ENCODE measurements at places on chromosomes 3 and 15.

GRCh38 chr15:94924971-94925598 lies 693.7 kb downstream of the MCTP2 start:
- DNase-seq, result no peak

GRCh38 chr15:92681141-92681631 lies 25.6 kb upstream of the FAM174B start:
- peak; percentile 56 for DNase-seq

DNA sequence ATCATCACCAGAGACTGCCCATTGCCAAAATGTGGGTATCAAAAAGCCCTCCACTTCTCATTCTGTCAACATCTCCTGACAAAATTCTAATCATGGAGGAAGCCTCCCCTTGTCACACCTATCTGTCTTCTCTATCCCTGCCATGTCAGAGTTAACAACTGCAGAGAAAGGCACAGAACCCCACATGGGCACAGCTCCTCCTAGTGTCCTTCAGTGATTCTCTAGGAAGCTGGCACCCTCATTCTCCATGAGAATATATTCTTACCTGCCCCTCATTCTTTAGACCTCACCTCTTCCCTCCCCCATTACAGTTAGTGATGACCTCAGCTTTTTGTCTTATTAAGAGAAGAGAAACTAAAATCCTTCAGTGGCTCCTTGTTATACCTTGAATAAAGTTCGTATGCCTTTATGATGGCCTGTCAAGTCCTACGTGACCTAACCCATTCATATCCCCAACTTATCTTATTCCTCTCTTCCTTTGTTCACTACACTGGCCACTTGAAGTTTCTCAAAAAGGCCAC lies 44.6 kb downstream of the NME9 start:
- no peak for DNase-seq

- DNase-seq, result no peak
Observed at GRCh38 chr3:128870347-128870746, 9.1 kb upstream of the ACAD9 start.

DNA sequence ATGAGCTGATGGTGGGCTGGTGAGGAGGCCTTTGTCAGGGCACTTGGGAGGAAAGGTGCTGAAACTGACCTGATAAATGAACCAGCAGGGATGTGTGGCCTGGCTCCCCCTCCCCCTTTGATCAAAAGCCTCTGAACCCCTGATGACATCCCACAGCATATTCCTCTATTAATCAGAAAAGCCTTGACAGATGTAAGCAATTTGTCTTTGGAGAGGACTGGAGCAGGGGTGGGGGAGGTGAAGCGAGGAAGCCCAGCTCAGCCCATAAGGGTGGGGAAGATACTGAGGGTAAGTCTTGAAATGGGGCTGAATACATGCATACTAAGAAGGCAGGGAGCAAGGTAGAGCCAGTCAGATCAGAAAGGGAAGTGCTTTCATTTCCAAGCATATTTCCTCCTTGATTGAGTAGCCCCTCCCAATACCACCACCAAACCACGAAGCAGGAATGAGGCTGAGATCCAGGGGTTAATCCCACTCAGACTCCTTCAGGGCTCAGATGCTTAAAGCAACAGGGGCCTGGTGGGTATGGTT lies 34.7 kb upstream of the MRPS22 start:
- no peak for DNase-seq

DNA sequence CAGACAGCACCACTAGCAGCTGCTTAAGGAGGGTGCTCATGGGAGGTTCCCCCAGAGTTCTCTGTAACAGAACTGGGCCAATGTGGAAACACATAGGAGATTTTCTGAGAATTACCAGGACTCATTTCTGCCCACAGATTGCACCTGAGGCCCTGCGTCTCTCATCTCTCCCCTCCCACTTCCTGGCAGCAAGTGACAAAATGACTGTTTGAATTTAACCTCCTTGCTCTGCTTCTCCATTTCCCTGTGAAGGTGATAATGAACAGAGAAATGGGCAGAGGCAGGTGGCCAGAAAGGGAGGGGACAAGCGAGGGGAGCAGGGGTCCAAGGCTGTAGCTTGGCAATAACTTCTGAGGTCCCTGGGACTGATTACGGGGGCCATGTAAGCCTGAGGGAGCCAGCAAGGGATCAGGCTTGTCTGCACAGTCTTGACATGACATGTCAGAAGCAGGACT lies 8.0 kb downstream of the EPHB1 start:
- no peak for DNase-seq

DNA sequence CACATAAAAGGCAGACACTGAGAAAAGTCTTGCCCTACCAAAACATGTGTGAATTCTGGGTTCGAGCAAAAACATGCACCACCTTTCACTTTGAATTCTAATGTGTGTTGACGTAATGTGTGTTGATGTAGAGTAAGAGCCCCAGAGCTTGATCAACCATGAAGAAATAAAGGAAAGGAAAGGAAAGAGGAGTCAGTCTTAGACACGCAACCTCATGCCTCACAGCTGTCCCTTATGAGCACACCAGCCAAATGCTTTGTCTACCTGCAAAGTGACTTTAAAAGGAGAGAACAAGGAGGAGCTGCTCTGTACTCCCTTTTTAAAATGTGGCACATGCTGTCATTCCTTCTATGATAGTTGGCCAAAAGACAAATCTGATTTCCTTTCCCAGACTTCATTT lies 80.8 kb downstream of the RFTN1 start:
- DNase-seq, result no peak

GRCh38 chr15:81296186-81296585 lies 27.8 kb downstream of the STARD5 start:
- DNase-seq, result no peak

- no peak for DNase-seq
Observed at GRCh38 chr15:86488046-86488445, 408.4 kb downstream of the AGBL1 start.

GRCh38 chr15:91870876-91871537 lies 17.5 kb downstream of the SLCO3A1 start:
- DNase-seq, result no peak

DNA sequence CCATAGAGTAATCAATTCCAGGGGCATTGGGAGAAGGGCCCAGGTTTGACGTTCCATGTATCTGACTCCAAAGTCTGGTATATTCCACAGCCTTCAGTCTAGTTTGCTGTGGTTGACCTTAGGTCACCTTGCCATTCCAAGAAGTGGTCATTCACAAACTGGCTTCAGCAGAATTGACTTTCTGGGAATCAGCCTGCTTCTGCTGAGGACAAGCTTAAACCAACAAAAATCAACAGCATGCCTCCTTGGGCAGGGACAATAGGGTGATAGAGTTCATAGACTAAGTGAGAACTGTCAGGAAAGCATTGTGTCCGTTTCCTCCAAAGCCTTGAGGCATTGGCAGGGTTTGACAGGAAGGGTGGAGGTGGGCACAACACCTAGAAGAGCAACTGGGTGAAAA lies 24.1 kb upstream of the NDUFB4 start:
- DNase-seq, result no peak

DNA sequence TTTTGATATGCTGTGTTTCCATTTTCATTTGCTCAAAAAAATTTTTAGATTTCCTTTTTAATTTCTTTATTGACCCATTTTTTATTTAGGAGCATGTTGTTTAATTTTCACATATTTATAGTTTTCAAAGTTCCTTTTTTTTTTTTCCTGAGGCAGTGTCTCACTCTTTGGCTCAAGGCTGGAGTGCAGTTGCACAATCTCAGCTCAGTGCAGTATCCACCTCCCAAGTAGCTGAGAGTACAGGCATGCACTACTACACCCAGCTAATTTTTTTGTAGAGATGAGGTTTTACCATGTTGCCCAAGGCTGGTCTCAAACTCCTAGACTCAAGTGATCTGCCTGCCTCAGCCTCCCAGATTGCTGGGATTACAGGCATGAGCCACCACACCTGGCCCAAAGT lies 36.2 kb downstream of the PFN2 start:
- peak; percentile 9 for DNase-seq

DNA sequence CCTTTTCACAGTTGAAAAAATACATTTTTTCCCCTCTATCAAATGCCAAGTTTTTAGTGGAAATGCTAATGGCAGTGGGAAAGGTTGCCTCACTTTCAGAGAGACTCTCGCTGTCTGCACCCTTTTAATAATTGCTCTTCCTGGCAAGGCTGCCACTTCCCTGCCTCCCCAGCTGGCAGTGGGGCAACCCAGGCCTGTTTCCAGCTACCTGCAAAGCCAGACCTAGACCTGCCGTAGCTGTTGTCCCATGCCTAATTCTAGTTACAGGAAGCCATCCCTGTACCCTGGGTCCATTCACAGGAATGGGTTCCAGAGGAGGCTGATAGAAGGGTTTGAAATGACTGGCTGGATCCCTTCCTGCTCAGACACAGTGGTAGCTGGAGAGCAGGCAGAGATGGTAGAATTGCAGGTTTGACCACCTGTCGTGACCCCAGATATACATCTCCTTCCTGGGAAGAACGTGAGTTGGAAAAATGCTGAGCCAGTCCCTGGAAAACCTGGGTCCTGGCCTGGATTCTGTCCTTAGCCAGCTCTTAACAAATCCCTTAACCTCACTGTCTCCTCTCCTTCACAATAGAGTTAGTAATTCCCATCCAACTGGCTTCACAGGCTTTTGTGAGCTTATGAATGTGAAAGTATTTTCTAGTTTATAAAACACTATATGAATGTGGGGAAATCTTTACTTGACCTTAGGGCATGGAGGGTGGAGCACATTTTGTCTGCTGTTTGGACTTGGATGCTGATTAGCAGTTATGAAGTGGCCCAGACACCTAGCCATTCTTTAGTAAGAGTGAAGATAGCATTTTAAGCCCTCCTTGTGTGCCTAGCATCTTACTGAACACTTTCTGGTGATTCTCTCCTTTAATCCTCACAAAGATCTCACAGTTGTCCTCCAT lies 12.9 kb upstream of the ALPK3 start:
- no peak for DNase-seq

DNA sequence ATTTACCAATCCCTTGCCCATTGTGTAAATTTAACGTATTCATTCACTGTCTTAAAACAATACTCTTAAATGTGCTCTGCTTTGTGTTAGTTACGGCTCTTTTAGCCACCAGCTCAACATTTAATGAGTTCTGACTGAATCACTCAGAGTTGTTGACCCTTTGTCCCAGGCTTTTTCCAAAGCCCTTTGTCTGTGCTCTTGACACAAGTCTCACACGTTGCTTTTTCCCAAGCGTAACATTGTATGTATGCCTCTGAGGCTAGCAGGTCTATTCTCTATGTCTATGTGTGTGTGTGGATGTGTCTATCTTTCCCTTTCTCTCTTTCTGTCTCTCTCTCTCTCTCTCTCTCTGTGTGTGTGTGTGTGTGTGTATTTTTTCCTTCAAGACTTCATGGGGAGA lies 435.4 kb upstream of the GOLIM4 start:
- no peak for DNase-seq

DNA sequence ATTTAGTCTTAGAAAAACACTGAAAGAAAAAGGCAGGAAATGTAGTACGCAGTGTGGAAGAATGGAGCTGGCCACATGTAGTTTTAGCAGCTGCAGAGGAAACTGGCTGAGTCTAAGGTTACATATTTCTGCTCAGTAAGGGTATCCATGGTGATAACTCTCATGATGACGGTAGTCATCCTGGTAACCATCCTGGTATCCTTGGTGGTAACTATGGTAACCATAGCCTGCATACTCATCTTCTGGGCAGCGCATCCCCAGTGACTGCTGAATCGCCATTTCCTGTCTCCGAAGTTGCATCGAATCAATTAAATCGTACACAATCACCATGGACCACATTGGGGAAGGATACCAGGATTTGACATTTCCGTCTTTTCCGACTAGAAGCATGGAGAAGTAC lies 35.7 kb downstream of the CCDC80 start:
- no peak for DNase-seq

DNA sequence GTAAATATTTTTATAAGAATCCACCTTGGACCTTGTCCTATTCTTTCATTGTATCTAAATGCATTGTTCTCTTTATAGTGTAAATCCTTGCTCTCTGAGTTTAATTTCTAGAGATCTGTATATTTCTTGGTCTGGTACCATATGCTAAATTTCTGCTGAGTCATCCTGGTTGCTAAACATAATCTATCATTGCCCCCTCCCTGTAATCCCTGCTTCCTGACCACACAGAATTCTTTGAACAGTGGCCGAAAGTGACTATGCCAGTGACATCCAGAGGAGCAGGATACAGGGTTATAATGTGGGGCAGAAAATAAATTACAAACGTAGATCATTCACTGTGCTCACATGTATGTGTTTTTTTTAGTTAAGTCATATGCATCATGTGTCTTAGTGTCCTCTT lies 143.1 kb downstream of the DIPK2A start:
- DNase-seq, result no peak

GRCh38 chr3:36295296-36295695 lies 85.0 kb upstream of the STAC start:
- DNase-seq, result no peak

GRCh38 chr3:130658678-130659077 lies 88.0 kb downstream of the PIK3R4 start:
- no peak for DNase-seq

DNA sequence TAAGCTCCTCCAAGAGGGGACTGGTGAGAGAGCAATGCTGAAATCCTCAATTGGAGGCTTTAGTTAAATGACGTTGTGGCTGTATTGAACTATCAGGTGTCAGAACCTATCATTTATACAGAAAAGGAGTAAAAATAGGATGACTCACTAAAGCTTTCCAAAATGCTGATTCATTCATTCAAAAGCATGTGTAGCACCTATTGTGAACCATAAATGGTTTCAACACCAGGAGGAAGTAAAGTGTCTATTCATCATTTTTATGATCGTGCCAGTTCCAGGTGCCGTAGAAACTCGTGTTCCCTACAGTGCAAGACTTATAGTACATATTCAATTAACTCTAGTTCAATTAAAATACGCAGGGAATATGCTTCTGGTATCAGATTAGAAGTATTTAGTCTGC lies 66.5 kb upstream of the ARRDC4 start:
- DNase-seq, result no peak

DNA sequence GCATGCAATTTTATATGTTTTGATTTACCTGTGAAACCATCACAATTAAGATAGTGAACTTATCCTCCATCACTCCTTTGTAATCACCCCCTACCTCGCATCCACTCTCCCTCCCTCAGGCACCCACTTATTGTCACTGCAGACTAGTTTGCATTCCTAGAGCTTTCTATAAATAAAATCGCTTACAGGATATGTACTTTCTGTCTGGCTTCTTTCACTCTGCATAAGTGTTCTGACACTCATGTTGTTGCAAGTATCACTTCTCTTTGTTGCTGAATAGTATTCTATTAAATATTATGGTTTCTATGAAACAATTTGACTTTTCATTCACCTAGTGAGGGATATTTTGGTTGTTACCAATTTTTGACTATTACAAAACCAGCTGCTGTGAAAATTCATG lies 139.3 kb downstream of the RSRC1 start:
- no peak for DNase-seq

All from inflammatory macrophage treated with lipopolysaccharide for 1 hour (primary cell).